AG04449 (cell line): ENCODE measurements at places on chromosomes 11 and 22.
A peak's percentile ranks its signal among the peaks of the same experiment; 100 is the strongest.

GRCh38 chr11:44324749-44325525, 15.0 kb upstream of the ALX4 start:
- DNase-seq, result no peak

DNA sequence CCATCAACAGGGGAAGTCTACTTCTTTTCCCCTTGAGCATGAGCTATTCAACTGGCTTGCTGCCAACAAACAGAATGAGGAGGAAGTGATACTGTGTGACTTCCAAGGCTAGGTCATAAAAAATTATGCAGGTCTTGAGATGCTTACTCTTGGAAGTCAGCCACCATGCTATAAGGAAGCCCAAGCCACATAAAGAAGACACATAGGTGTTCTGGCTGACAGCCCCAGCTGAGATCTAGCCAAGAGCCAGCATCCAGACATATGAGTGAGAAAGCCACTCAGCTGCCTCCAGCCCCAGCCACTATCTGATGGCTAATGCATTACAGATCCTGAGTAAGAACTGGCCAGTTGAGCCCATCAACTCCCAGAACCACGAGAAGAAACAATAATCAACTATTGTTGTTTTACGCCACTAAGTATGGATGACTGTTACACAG, 31.0 kb upstream of the PPP2R1B start:
- DNase-seq, result no peak

- no peak for DNase-seq
Measured at GRCh38 chr11:47035108-47035507, 98.5 kb downstream of the CSTPP1 start.

GRCh38 chr11:94525546-94526324, 13.5 kb downstream of the C11orf97 start:
- DNase-seq, result no peak

GRCh38 chr11:75505916-75506692, 19.6 kb downstream of the GDPD5 start:
- no peak for DNase-seq

GRCh38 chr11:110148775-110149744, 55.9 kb downstream of the ZC3H12C start:
- peak; percentile 31 for DNase-seq

DNA sequence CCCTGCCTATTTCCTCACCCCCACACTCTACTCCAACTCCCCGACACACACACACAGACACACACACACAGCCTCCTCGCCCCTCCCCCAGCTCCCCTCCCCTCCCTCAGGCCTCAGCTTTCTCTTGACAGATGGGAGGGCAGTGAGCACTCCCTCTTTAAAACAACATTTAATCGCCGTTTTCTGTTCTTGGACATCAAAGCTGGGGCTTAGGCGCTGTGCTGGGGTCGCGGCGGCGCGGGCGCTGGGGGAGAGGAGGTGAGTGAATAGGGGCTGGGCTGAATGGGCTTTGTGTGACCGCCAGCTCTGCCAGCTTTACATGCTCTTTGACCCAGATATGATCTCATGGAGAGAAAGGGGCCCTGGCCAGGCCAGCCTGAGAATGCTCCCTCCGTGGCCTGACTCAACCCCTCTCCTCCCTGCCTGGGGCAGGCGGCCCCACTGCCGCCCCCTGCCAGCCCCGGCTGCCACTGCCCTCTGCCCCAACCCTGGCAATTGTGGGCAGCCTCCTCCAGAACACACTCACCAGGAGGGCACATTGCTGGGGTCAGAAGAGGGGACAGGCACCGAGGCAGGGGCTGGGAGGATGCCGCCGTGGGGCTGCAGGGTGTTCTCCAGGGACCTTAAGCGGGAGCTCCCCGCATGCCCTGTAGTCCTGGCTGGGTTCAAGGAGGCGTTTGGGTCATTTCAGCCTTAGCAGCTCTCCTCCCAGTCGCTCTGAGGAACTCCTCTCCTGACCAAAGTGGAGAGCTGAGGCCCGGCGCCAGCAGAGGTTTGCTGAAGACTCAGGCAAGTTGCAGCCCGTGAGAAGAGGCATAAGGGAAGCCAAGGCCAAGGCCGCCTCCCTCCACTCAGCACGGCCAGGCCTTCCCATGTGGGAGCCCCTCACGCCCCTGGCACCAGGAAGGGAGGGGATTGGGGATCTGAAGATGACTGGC, 38.3 kb upstream of the NNMT start:
- DNase-seq, result no peak

GRCh38 chr11:86869966-86870570, 69.7 kb downstream of the PRSS23 start:
- DNase-seq, result no peak

GRCh38 chr22:24567668-24568067, 11.9 kb downstream of the SNRPD3 start:
- DNase-seq, result no peak

GRCh38 chr22:19909350-19910179, 32.0 kb upstream of the COMT start:
- DNase-seq, result peak; percentile 5

- no peak for DNase-seq
Measured at GRCh38 chr11:1450949-1451710, 35.4 kb downstream of the MOB2 start.

GRCh38 chr11:58905721-58906547, 33.4 kb upstream of the GLYATL1 start:
- peak; percentile 41 for DNase-seq

DNA sequence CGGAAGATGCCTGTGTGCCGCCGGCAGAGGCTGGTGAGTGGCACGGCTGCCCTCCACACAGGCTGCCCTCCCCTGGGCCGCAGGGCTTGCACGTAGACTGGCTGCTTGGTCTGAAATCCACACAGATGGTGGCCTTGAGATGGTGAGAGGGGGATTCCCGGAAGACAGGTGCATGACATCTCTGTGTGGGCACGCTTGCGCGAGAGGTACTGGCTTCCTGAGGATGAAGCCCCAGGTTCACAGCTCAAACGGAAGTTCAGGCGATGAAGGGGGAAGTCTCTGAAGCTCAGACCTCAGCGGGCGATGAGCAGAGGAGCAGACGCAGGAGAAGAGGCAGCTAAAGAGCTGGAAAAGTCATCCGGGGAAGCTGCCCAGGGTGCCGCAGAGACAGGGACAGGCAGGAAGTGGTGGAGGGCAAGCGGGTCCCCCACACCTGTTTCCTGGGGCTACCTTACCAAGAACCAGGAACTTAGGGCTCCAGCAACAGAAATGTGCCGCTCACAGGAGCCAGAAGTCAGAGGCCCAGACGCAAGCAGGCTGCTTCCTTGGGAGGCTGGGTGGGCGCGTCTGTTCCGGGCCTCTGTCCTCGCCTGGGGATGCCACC, 7.2 kb downstream of the CRELD2 start:
- DNase-seq, result no peak

DNA sequence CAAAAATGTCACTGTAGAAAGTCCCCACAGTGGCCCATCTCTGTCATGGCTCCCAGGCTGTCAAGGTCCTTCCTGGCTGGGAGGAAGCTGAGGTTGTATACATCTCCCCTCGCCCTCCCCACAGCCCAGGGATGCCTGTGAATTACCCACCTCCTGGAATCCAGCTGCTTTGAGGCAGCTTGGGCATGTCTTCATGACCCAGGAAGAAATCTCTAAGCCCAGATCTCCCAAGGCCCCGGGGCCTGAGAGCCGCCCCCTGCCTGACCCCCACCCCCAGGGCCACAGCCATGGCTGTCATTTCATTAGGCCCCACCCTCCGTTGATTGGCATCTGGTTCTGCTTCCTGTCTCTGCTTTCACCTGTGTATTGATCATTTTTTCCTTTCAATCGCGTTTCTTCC, 207.5 kb downstream of the TBC1D22A start:
- DNase-seq, result no peak

DNA sequence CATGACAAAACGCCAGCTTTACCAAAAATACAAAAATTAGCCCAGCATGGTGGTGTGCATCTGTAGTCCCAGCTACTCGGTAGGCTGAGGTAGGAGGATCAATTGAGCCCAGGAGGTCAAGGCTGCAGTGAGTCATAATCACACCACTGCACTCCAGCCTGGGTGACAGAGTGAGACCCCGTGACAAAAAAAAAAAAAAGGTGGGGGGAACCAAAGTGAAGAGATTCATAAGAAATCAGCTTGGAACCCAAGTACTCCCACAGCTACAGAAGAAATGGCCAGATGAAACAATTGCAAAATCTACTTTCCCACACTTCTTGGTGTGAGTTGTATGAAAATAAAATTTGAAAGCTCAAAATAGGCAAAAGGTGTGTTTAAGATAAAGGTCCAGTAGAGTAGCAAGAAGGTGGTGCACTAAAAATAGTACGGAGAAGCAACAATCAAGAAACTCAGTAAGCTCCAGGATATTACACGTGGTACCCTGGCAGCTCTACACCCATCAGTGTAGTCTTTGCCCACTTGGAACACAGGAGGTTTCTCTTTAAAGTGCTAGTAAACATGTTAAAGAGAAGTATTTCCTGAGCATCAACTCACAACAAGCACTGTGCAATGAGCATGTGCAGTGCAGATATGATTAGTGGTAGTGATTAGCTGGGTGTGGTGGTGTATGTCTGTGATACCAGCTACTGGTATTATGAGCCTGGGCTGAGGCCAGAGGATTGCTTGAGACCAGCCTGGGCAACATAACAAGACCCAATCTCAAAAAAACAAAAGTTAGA, 5.3 kb downstream of the HARBI1 start:
- DNase-seq, result no peak

DNA sequence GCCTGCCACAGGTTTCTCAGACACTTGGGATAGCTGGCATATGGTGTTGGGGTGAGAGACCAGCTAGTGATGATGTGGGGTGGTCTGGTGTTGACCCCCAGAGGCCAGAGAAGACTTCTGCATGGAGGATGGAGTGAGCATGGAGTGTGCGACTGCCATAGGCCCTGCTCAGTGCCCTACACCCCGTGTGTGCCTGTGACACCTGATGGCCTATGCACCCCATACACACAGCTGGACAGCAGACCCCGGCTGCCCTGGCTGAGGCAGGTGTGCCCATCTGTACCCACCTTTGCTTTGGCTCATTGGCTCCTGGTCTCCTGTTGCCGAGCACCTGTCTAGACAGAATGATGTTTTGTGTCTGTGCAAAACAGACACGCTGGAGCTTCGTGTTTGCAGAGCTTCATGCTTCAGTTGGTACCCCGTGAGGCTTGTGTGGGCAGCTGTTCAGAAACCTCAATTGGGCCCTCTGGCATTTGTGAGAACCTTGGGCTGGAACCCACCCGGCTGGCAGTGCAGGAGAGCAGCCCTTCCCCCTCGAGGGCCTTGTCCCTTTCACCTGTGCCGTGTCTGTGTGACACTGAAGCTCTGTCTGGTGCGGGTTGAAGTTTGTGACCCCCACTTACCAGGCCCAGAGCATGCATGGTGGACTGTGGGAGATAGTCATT, 27.6 kb downstream of the BCR start:
- DNase-seq, result no peak

- no peak for DNase-seq
Measured at GRCh38 chr22:39097098-39098020, at the start of gene APOBEC3H. Gene APOBEC3H (plus strand): TSS chr22:39097244. CDS start chr22:39100279, 3,035 bp downstream.

- no peak for DNase-seq
Measured at GRCh38 chr11:96294289-96294688, 48.7 kb downstream of the MAML2 start.

DNA sequence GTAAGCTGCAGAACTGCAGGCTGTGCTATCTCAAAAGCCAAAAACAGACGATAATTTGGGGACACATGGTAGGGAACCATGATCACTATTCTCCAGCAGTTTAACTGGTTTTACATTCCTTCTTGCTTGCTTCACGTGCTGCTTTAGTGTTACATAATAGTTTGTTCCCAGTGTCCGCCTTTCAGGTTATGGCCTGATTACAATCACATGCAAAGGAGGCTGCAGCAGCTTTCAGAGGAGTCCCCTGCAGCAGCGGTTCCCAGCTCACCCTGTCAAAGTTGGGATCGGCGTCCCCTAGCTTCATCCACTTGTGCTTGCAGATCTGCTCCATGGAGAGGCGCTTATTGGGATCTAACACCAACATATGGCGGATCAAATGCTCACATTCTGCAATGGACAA, 39.2 kb upstream of the APOA1 start:
- no peak for DNase-seq

GRCh38 chr11:129249351-129249750, 57.2 kb upstream of the ARHGAP32 start:
- DNase-seq, result peak; percentile 61

GRCh38 chr11:131299598-131300438, 70.6 kb upstream of the NTM start:
- no peak for DNase-seq

- DNase-seq, result no peak
Measured at GRCh38 chr22:18024956-18025720, 777 bp upstream of the MICAL3 start.

- DNase-seq, result no peak
Measured at GRCh38 chr22:49574881-49575702, 252.6 kb downstream of the BRD1 start.

DNA sequence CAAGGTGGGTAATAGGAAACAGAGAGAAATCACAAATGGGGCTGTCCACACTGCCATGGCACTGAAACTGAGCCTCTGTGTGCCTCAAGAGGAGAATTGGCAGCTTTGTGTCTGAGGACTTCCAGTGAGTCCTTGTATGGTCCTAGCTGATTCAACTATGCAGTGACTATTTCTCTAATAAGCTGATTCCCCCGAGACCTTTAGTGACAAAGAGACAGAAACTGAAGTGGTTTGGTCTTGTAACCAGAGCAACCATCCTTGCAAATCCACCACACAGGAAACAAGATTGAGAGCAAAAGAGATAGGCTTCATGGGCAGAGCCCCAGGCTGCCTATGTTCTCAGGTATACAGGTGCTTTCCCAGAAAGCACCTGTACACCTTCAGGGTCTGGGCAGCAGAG, 1038.5 kb downstream of the NTM start:
- DNase-seq, result no peak

- no peak for DNase-seq
Measured at GRCh38 chr22:41907436-41908401, 7.2 kb downstream of the SHISA8 start.

DNA sequence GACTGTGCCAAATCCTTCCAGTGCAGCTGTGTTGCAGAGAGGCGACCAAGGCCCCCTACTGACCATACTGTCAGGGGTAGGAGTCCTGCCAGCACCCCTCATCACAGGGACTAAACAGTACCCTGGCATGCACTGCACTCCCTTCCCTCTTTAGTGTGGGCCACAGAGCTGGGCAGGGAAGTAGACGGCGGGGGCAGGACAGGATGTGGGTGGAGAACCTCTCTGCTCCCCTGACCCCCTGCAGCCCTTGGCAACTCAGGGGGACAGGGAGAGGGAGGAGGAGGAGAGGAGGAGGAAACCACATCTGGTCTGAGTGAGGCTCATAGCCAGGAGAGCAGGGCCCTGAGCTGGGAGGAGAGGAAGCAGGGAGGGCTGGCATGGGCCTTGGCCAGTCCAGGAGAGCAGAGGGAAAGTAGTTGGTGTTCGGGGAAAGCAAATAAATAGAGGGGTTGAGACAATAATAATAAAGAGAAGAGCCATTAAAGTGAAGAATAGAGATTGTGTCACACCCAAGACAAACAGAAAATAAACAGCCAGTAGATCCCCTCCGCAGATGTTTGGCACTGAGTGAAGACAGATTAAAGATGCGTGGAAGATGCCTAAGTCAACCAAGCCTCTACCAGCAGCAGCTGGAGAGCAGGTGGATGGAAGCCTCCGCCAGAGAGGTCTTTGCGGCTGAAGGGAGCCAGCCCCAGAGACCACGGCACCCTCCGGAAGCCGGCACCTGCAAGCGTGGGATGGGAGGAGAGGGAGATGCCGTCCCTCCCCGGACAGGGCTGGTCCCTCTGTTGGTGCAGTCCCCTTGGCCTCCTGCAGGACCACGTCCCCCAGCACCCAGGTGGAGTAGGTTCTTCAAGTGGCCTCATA, 61.5 kb downstream of the RPUSD4 start:
- DNase-seq, result no peak

- no peak for DNase-seq
Measured at GRCh38 chr11:48170241-48171233, 46.1 kb upstream of the OR4B1 start.

- DNase-seq, result peak; percentile 71
Measured at GRCh38 chr11:9568854-9569587, 4.4 kb upstream of the WEE1 start.

GRCh38 chr11:78833237-78833636, 258.6 kb upstream of the NARS2 start:
- no peak for DNase-seq
